Stimulated activated CD4-positive, alpha-beta T cell treated with anti-CD3 and anti-CD28 coated beads, Interleukin-12 subunit alpha, Interleukin-12 subunit beta, amount 100 ng/mL, for 48 hours (primary cell): ENCODE measurements at places on chromosomes 12 and 14.

DNA sequence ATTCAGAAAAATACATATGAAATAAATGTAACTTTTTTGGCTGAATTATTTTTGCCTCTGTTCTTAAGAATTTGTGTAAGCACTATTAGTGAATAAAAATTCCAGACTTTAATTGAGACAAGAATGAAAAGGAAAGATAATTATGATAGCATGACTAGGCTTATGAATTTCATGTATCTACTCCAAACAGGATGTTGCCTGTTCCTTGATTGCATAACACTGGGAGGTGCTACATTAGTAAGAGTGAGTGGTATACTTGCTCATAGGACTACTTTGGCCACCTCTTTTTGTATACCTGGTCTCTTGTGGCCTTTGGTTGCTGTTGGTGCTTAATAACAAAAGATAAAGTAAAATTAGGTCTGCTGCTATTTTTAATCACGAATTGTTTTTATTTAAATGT is 112.8 kb downstream of the NAV3 start:
- no peak for DNase-seq

GRCh38 chr12:130162267-130162666 is at the start of gene FZD10:
Gene FZD10 (plus strand): TSS chr12:130162464. CDS start chr12:130162943, 479 bp downstream.
- DNase-seq: no peak

- no peak for DNase-seq
Measured at GRCh38 chr12:123142518-123142840, 8.4 kb downstream of the PITPNM2 start.

DNA sequence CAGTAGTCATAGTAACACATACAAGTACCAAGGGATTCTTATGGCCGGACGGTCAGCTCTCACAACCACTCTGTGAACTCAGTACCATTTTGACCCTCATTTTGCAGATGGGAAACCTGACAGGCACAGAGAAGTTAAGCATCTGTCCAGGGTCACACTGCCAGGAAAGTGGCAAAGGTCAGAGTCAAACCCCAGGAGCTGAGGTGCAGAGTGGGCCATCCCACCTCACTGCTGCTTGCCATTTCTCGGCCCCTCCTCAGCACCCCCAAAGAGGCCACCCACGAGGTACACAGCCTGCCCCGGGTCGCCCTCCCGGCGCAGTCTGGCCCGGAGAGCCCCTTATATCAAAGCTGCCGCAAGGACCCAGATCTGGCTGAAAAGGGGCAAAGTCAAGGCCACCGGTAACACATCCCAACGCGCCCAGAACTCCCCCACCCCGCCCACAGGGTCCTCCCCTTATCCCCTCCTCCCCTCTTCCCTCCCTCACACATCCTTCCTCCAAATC is 1.7 kb downstream of the NCOR2 start:
- no peak for DNase-seq
